IPS DF 6.9 (cell line): ENCODE measurements at places on chromosomes 16 and 17.
A peak's percentile ranks its signal among the peaks of the same experiment; 100 is the strongest.

GRCh38 chr16:67104061-67104460 is 5.7 kb upstream of the PHAF1 start:
- peak; percentile 37 for DNase-seq

DNA sequence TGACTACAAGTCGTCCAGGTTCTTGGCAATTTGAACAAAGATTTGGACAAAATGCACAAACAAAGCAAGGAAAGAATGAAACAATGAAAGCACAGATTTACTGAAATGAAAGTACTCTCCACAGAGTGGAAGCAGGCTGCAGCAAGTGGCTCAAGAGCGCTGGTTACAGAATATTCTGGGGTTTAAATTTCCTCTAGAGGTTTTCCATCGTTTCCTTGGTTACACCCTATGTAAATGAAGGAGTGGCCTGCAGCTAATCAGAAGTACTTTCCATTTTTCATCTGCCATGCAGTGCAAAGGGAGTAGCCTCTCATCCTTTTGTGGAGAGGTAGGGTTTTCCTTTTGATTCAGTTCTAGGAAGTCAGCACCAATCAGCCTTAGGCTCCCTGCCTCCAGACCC is 11.8 kb downstream of the STXBP4 start:
- no peak for DNase-seq

GRCh38 chr16:87930456-87930855 is 5.9 kb downstream of the CA5A start:
- DNase-seq = no peak

GRCh38 chr17:73350864-73351263 is 39.1 kb upstream of the CDC42EP4 start:
- DNase-seq = no peak

- no peak for DNase-seq
These were observed 101.4 kb upstream of the HSBP1 start for GRCh38 chr16:83706394-83706793.

DNA sequence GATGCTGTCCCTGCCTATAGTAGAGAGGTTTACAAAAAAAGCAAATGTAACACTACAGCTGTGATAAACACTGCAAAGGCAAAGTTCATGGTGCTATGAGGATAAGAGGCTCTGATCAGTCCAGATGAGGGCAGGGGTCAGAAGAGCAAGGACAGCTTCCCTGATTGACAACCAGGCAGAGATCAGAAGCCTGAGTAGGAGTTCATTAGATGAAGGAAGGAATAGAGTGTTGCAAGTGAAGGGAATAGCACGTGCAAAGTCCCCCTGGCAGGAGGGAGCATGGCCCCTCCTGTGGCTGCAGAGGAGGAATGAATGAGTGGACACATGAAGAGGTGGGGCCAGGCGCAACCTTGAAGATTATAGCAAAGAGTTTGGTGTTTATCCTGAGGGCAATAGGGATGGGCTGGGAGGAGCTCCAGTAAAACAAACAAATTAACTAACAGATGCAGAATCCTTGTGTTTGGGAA is 208.4 kb upstream of the IRX5 start:
- DNase-seq = no peak

GRCh38 chr17:1515640-1516387 is 598 bp downstream of the INPP5K start:
- DNase-seq = no peak

- no peak for DNase-seq
These were observed 57.5 kb upstream of the ARHGAP44 start for GRCh38 chr17:12731839-12732238.

DNA sequence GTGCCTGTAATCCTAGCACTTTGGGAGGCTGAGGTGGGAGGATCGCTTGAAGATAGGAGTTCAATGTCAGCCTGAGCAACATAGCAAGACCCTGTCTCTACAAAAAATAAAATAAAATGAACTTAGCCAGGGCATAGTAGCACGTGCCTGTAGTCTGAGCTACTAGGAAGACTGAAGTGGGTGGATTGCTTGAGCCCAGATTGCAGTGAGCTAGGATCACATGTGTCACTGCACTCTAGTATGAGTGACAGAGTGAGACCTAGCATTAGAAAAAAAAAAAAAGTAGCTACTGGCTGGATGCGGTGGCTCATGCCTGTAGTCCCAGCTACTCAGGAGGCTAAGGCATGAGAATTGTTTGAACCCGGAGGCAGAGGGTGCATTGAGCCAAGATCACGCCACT is 6.0 kb downstream of the ADAP2 start:
- DNase-seq = no peak

- no peak for DNase-seq
These were observed 530.9 kb downstream of the MAF start for GRCh38 chr16:79069633-79070032.

DNA sequence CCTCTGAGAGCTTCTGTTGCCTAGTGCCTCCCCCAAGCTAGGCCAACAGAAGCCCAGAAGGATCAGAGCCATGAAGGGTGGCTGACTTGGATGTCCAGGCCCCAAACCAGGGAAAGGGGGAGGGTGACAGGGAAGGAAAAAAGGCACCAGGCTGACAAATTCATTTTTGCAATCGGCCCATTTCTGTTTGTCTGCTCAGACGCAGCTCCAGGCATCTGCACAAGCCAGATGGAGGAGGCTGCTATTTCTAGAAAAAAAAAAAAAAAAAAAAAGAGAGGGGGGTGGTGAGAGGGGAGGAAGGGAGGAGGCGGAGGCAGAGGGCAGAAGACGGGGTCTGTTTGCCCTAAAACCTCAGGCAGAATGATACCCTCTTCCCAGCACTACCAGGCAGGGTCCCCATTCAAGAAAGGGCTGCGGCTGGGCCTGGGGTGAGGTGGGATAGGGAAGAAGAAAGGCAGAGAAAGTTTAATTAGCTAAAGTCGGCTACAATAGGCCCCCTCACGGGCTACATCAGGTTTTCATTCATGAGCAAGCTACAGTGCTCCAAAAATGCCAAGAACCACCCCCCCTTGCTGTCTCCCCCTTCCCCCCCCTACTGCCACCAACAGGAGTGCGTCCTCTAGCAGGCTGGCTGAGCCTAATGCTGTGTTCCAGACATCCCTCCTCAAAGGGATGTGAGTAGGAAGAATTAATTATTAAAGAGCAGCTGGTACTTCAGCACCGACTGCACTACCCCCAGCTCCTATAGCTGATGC is 2.4 kb downstream of the HDAC5 start:
- DNase-seq = no peak

DNA sequence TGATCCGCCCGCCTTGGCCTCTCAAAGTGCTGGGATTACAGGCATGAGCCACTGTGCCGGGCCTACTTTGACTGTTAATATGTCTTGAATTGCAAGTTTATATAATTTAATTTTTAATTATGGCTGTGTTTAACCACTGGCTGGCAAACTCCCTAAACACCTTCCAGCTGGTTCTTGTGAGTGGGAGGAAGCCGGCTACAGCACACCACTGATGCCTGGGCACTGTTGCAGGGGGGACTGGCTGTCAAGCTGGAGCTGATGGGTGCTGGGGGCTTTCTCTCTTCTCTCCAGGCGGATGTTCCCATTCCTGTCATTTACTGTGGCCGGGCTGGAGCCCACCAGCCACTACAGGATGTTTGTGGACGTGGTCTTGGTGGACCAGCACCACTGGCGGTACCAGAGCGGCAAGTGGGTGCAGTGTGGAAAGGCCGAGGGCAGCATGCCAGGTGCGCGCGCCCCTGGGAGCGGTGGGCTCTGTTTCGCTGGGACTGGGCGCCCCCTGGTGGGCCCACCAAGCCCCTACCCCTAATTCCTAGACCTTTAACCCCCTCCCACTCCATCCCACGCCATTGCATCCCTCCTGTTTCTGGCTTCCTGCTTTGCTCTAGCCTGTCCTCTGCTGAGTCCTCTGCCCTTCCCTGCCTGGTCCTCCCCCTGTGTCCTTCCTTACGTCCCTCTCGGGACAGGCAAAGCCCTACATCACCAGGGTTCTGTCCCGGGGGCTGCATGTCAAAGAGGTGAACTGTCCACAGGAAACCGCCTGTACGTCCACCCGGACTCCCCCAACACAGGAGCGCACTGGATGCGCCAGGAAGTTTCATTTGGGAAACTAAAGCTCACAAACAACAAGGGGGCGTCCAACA is 9.5 kb downstream of the TBX21 start:
- no peak for DNase-seq

DNA sequence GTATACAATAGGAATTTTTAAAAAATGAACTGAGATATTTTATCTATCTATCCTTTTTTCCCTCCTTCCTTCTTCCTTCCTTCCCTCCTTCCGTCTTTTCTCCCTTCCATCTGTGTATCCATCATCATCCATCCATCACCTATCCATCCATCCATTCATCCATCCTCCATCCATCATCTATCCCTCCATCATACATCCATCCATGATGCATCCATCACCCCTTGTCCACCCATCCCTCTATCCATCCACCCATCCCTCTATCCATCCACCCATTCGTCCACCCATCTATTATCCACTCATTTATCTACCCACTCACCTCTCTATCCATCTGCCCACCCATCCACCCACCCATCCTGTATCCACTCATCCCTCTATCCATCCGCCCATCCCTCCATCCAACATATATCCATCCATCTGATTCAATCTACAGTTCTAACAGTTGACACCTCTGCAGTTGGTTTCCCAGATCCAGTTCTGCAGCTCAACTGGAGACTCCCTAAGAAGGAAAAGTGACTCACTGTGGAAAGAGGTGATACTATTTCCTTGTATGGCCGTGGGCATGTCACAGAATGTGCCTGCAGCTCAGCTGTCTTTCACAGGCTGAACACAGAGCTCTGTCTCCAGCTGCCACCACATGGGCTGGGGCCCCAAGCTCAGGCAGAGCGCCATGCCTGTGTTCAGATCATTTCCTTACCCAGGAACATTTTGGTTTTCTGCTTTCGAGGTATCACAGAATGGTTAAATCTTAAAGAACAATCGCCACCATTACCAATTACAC is 130.8 kb downstream of the XYLT1 start:
- DNase-seq = no peak

DNA sequence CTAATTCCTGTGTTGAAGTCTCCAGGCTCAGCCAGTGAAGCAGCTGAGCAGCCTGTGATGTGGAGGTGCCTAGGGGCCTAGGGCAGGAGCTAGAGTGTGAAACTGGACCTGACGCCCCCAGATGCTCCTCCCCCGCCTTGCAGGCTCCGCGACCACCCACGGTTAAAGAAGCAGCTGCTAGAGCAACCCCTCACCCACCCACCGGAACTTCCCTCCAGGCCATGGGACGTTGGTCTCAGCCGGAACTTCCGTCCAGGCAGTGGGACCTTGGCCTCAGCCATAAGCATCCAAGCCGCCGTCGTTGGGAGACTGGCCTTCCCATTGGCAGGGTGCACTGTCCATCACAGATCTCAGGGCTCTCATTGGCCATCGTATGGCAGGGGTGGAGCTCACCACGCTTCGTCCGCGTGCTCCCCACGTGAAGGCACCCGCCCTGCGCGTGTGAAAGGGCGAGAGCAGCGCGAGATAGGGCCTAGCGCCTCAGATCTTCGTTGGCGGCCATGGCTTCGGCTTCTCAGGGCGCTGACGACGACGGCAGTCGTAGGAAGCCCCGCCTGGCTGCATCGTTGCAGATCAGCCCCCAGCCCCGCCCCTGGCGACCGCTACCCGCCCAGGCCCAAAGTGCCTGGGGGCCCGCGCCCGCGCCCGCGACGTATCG is at the start of gene ADAD2:
ADAD2 (plus strand) TSS at position 427 of the 658 bp plus-strand sequence; CDS start at position 501, 74 bp downstream.
- peak; percentile 61 for DNase-seq

- DNase-seq = no peak
These were observed 717.8 kb downstream of the MAF start for GRCh38 chr16:78882751-78883150.

DNA sequence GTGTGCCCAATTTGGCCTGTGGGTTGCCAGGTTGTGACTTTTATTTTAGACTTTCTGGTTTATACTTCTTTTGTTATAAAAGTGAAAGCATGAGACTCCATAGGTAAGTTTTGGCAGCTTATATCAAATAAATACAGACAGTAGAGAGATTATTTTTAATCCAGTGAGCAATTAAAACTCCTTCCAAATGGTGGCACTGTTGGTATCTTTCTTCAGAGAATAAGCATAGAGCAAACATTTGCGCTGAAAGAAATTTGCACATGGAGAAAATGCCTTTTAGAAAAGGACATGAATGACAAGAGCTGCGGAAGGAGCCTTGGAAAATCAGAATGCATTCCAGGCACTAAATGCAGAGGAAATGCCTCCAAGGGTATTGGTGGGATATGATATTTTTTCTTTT is 46.1 kb upstream of the DNAJA2 start:
- no peak for DNase-seq

DNA sequence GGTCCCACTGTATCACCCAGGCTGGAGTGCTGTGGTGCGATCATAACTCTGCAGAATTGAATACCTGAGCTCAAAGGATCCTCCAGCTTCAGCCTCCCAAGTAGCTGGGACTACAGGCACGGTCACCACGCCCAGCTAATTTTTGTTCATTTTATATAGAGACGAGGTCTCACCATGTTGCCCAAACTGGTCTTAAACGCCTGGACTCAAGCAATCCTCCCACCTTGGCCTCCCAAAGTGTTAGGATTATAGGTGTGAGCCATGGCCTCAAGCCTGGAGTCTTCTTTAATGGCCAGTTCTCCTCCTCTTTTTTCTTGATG is 484 bp downstream of the CD300LB start:
- DNase-seq = no peak

DNA sequence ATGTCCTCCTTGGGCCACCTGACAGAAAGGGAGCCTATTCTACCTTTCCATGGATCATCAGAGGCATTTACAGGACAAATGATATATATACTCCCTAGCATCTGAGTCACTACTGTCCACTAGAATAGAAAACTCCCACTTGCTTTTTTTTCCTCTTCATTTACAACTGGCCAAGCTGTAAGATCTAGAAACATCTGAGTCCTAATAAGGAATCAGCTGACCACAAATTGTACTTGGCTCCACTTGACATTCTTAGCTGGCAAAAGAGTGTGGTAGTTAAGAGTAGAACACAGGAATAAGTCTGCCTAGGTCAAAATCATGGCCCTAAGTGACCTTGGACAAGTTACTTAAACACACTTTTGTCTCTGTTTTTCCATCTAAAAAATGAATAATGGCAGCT is 5.2 kb downstream of the RUSF1 start:
- DNase-seq = no peak

DNA sequence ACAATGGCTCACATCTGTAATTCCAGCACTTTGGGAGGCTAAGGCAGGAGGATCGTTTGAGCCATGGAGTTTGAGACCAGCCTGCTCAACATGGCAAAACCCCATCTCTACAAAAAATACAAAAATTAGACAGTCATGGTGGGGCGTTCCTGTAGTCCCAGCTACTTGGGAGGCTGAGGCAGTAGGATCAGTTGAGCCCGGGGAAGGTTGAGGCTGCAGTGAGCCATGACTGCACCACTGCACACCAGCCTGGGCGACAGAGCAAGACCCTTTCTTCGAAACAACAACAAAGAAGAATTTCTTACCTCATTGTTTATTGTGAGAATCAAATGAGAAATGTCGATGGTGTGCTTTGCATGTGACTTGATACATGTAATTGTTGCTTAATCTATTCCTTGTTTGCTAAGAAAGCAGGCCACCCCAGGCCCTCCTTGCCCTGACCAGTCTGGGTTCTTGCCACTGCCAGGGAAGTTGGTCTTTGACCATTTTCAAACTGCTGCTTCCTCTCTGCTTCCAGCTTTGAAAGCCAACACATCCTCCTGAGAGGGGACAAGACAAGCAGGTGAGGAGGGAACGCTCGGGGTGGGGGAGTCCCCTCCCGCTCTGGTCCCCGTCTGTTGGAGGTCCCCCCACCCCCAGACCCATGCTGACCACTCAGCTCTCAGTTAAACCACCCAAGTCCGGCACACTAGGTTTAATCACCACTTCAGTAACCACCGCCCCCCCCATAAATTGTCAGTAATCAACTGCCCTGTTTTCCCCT is 47.3 kb upstream of the CPNE2 start:
- no peak for DNase-seq
